NCI-H1694 (cell line): ENCODE measurements at places on chromosomes 5 and 9.

DNA sequence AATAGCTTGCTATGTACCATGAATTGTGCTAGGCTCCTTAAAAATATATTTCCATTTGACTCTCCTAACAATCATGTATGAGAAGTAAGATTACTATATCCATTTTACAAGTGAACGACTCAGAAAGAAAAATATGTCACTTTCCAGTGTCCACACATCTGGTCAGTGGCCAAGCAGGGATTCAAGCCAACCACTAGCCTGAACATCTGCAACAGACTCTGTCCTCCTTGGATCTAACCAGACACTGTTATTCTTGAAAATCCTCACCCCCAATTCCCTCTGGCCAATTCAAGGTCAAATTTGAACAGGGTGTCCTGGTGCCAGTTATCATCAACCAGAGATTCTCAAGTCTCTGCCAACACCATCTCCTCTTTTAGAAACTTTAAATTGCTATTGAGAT is 344.1 kb upstream of the WWC1 start:
- DNase-seq = no peak

DNA sequence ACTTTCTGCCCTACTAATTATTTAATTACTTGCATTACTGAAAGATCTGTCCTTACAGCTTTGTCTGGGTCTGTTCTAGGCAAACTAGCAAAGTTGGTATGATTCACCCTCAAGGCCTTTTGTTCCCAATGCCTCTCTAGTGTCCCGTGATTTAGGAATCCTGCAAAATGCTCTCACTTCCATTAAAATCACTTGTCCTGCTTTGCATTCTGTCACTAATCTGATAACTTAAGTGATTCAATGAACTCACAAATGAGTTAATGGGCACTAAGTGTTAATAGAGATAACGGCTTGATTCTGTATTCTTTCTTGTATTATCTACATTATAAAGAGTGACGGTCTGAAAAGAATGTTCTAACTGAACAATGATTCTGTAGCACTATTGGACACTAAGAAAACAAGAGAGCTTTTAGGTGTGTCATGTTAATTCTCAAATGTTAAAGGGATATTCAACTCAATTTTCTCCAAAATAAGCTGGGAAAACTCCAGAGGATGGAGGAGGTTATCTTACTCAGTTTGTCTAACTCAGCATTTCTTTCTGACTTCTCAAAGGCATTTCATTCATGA is 697.3 kb downstream of the CETN3 start:
- DNase-seq = no peak

DNA sequence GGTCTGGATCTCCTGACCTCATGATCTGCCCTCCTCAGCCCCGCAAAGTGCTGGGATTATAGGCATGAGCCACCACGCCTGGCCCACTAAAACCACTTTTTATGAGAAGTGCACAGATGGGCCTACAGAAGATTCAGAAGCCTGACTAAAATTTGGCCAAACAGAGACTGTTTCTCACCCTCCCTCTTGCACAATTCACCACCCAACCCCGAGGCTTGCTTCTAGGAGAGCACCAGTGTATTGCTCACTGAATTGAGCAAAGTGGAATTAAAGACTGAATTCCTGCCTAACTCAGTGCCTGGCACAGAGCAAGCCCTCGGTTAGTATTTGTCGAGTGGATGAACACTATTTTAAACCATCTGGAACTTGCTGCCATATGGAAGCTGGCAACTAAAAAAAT is 3.4 kb upstream of the DCTN4 start:
- DNase-seq = no peak

DNA sequence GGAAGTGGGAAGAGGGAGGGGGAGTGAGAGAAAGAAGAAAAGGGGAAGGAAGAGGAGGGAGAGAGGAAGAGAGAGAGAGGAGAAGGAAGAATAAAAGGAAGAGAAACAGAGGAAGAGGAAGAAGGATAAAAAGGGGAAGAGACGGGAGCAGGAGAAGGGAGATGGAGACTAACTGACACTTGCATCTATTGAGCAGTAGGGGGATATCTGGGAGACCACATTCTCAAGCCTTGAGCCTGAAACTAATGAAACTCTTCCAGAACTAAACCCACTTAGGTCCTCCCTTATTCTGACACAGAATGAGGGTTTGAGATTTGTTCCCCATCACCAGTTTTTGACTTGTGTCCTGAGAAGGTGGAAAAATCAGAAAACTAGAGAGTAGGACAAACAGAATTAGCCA is 533.3 kb downstream of the CDH12 start:
- DNase-seq = no peak

DNA sequence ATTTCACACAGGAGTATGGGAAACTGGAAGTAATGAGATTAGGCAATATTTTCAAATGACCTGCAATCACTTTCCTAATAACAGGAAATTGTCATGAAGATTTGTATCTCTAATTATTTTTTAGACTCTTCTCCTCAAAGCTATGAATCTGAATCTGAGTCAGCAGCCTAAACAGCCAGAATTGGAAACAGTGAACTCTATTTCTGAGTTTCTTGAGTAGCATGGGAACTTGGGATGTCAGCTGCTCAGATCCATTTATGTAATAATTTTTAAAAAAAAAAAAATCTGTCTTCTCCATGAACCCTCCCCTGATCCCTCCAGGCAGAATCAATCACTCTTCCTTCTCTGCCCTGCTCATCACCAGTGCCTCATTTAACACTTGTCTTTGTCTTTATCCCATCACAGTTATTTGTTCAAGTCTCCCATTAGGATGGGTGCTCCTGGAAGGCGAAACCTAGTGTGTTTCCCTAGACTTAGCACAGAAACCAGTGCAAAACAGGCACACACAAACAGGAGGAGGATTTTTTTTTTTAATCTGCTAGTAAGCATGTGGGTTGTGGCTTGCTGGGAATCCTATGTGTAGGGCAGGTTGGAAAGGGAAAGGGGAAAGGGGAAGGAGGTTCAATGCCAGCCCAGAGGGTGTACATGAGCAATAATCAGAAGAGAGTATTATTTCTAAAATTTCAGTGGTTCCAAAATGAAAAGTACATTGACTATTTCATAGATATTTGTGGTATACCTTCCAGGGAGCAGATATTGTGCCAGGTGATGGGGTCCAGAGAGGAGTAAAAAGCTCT is 186.8 kb downstream of the TTLL11 start:
- no peak for DNase-seq

- DNase-seq = peak; percentile 71
Observed at GRCh38 chr9:91681461-91682305, 258.1 kb upstream of the NFIL3 start.

GRCh38 chr5:1063661-1064382 is 48.0 kb downstream of the SLC12A7 start:
- no peak for DNase-seq

DNA sequence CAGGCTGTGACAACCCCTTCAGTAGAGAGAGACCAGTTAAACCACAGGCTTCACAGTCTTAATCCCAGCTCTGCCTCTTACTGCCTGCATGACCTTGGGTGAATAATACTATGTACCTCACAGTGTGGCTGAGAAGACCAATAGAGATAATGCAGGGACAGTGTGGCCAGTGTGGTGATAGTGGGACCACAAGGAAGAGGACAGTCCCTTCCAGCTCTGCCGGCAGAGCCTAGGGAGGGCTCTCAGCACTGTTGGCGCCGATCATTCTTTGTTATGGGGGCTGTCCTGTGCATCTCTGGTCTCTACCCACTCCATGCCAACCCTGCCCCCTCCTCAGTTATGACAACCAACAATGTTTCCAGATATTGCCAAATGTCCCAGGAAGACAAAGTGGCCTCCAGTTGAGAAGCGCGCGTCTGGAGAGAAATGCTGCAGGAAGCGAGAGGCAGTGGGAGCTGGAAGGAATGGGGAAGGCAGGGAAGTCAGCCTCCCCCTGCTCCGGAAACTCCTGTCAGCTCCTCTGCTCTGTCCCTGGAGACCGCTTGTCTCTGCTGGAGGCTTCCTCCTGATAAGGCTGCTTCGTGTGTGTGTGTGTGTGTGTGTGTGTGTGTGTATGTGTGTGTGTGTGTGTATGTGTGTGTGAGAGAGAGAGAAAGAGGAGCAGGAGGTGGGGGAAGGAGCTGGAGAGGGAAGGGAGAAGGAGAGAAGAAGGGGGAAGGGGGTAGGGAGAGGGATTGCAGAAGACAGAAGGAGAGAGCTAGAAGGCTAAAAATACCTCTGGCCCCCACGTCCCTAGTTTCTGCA is 31.8 kb upstream of the FABP6 start:
- DNase-seq = no peak

DNA sequence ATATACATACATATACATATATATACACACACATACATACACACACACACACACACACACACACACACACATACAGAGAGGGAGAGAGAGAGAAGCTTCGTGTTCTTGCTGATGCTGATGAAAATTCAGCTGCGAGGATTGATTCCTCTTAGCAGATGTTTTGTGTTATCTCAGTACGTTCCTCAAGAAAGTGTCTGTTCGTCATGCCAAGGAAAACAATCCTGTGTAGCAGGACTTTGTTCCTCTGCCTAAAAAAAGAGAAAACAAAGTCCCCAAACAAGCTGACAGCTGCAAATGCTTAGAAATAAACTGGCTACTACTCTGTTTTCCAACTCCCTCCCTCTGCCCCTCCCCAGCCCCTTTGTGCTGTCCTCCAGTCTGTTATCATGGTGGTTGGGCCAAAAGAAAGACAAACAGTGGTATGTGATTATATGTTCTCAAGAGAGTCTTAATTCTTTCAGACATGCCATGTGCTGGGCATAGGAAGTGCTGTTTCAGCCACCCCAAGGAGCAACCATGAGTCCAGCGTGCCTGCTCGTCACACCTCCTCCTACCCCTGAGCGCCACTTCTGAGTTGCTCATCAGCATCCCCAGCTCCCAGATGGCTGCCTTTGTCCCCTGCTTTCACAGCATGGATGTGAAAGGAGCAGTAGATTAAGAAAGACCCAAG is 71.5 kb upstream of the EQTN start:
- DNase-seq = no peak

GRCh38 chr5:90347462-90347861 is 62.1 kb downstream of the CETN3 start:
- no peak for DNase-seq

- DNase-seq = no peak
Observed at GRCh38 chr5:73007051-73007450, 51.2 kb downstream of the FCHO2 start.

DNA sequence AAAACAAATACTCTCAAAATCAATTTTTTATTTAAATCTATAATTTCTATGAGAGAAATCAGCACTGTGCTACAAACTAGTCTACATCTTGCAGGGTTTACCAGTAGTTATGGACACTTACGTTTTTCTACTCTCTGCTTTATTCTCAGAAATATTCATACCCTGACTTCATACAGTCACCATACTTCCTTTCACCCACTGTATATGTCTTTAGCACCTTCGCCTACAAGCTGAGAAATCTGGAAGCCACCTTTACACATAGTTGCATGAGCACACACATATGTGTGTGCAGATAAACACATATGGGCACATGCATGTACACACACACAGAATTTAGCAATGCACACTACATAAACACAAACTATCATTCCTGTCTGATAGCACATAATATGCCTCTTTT is 177.0 kb downstream of the ST8SIA4 start:
- DNase-seq = no peak

DNA sequence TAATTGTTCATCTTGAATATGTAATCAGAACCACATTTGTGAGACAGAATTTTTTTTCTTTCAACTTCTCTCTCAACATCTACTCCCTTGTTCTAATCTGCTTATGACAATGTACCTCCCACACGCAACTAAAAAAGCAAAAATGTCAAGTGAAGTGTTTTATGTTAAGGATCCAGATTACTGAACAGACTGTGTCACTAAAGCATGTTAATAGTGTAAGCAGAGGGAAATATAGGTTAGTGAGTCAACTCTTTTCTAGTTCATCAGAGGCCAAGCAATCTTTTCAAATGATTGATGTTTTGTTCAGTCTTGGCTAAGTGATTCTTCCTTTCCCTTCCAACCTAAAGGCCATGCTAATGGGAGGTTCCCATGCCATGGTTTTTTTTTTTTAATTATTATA is 34.7 kb upstream of the IDNK start:
- DNase-seq = no peak

DNA sequence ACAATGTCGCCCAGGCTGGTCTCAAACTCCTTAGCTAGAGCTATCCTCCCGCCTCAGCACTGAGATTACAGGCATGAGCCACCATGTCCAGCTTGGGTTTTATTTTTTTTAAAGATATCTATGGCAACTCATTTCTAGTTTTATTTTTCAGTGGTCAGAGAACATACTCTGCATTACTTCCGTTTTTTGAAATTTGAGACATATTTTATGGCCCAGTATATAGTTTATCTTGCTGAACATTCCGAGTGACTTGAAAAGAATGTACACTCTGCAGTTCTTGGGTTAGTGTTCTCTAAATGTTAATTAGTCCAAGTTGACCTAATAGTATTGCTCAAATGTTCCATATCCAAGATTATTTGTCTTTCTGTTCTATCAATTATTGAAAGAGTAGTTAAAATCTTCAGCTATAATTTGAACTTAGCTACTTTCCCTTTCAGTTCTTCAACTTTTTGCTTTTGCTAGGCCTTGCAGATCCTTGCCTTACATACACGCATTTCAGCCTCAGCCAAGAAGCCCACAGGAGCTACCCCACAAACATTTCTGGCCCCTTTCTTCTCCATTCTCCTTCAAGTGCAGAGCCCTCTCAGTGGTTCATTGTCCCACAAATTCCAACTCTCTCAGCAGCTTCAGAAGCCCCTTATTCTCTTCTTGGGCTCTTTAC is 22.3 kb upstream of the SNAPC3 start:
- DNase-seq = no peak

GRCh38 chr5:39441838-39442237 is 17.1 kb upstream of the DAB2 start:
- no peak for DNase-seq

DNA sequence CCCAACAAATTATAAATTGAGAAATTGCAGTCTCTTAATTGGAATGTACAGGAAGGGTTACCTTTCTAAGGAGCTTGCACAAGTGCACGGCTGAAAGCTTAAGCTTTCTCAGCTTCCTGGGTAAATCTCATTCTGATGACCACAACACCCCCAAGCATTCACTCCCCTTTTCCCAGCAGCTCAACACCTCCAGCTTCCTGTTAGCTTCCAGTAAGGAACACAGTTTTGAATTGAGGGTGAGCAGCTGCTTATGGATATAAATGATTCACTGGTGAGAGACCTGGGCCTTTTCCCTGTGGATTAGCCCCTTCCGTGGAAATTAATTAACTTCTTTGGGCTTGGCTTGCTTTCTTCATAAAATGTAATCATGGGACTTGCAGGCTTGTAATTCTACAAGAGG is 101.2 kb downstream of the SLC28A3 start:
- DNase-seq = no peak

DNA sequence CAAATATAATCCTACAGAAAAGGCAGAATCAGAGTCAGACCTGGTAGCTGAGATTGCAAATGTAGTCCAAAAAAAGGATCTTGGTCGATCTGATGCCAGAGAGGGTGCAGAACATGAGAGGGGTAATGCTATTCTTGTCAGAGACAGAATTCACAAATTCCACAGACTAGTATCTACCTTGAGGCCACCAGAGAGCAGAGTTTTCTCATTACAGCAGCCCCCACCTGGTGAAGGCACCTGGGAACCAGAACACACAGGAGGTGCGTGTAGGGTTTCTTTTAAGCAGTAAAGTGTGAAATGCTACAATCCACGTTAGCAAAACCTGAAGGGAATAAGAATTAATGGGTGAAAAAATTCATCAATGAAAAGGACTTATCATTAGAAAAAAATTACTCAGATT is 145.8 kb downstream of the GIN1 start:
- DNase-seq = no peak
